ENCODE measurements at places on chromosomes 1 and 21. TPM values are rescaled to one million over a fixed set of nuclear protein-coding genes. Genes with fewer than 3 reads are reported as not detected.

GRCh38 chr21:22993822-22994574, 1995.8 kb downstream of the NCAM2 start:
- H3K36me3 ChIP-seq, result no peaks in the 10 kb centered on the region
- no peaks in the 10 kb centered on the region for H3K27me3 ChIP-seq
- no peak overlapping the region for H3K4me3 ChIP-seq
- DNase-seq, result no peak

DNA sequence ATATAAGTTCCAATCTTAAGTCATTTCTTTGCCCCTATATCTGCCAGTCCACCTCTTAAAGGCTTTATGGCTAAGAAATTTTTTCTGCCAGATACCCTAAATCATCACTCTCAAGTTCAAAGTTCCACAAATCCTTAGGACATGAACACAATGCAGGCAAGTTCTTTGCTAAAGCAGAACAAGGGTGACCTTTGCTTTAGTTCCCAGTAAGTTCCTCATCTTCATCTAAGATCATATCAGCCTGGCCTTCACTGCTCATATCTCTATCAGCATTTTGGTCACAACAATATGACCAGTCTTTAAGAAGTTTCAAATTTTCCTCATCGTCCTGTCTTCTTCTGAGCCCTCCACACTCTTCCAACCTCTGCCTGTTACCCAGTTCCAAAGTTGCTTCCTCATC, 402.2 kb upstream of the RUNX1 start:
- no peak overlapping the region for H3K27ac ChIP-seq
- H3K4me3 ChIP-seq, result no peak overlapping the region
- DNase-seq, result no peak
- no peaks in the 10 kb centered on the region for H3K27me3 ChIP-seq

The GPR3 gene
- total RNA-seq, result under 0.01 TPM

The RNF207 gene
- total RNA-seq, result 42.7 TPM

- no peaks in the 10 kb centered on the region for H3K36me3 ChIP-seq
- H3K4me1 ChIP-seq, result peaks cover 4% of the 10 kb centered on the region
- no peaks in the 10 kb centered on the region for H3K27me3 ChIP-seq
- H3K27ac ChIP-seq, result peak overlapping the region; percentile 43
Measured at GRCh38 chr1:151472856-151473731, 13.8 kb upstream of the POGZ start.

DNA sequence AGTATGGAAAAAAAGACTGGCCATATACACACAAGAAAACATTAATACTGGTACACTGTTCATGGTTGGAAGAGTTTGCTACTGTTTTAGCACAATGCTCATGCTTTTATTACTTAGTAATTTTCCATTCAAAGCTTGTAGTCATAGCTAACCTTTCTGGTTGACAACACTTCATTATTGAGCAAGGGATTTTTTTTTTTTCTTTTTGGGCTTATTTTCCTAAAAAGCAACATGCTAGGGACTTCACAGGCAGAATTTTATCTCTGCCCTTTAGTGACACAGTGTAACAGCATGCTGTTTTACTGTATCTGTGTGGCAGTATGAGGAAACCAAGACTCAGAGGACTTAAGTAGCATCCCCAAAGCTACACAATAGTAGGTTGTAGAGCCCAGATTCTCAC, 58.5 kb downstream of the FGGY start:
- DNase-seq, result no peak
- H3K4me3 ChIP-seq, result no peak overlapping the region
- H3K27me3 ChIP-seq, result no peaks in the 10 kb centered on the region
- no peaks in the 10 kb centered on the region for H3K36me3 ChIP-seq
- no peak overlapping the region for H3K27ac ChIP-seq

The SLAMF1 gene
- total RNA-seq, result not detected

DNA sequence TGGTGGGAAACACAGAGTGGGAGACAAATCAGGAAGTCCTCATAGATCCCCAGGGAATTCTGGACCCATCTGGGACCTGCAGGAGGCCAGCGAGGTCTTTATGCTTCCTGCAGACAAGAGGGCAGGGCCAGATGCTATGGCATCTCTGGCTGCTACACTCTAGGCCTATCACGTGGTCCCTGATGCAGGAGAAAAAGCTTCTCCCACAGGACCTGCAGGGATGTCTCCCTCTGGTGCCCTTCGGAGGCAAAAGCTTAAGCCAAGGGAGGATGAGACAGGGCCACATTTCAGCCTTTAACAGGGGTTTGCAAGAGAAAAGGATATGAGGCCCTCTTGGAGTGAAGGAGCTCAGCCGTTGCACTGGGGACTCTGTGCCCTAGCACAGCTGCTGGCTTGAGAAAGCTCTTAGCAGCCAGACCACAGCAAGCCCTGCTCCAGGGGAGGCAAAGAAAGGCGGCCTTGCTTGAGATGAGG, 243.0 kb downstream of the C1orf94 start:
- H3K36me3 ChIP-seq, result no peaks in the 10 kb centered on the region
- H3K27ac ChIP-seq, result no peak overlapping the region
- no peak for DNase-seq
- H3K4me1 ChIP-seq, result no peaks in the 10 kb centered on the region

- no peak overlapping the region for H3K4me3 ChIP-seq
- peak; percentile 23 for DNase-seq
- H3K4me1 ChIP-seq, result peaks cover 4% of the 10 kb centered on the region
- no peaks in the 10 kb centered on the region for H3K27me3 ChIP-seq
- no peaks in the 10 kb centered on the region for H3K36me3 ChIP-seq
Measured at GRCh38 chr1:90402893-90403849, 313.9 kb downstream of the BARHL2 start.

The PCNX2 gene
- 68.4 TPM for total RNA-seq

The NBPF6 gene
- 0.36 TPM for total RNA-seq

DNA sequence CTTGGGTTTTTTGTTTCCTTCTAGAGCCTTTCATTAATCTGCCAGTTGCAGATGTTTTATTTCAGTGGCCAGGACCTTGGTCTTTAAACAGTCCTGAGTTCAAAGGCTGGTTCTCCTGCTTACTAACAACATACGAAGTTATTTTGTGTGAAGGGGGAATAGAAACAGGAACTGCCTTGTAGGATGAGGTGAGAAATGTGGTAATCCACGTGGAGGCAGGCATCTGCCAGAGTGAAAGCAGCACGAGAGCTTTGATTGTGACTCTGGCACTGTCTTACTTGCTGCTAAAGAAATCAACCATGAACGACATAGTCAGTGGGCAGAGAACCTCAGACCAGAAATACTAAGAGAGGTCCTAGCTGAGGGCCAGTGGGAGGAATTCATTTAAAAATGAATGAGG, 30.4 kb downstream of the TMEM63A start:
- no peaks in the 10 kb centered on the region for H3K4me1 ChIP-seq
- no peak overlapping the region for H3K4me3 ChIP-seq
- no peaks in the 10 kb centered on the region for H3K27me3 ChIP-seq
- peak; percentile 69 for DNase-seq
- H3K27ac ChIP-seq, result no peak overlapping the region

DNA sequence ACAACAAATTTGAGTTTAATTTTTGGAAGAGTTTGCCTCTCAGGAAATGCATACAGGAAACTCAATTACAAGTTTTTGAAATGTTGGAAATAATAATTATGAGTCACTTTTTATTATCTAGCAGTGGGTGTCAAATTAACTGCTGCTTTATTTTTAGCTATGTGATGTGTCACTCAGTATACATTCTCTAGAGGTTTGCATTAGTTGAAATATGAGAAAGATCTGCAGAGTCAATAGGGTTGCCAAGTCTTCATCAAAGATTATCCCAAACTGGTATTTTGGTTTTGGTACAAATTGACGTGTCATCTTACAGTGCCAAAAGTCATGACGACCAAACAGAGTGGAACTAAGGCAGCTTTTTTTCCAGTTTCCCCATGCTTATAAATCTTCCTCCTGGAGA, 54.3 kb upstream of the DIPK1A start:
- H3K4me1 ChIP-seq, result peaks cover 17% of the 10 kb centered on the region
- H3K27me3 ChIP-seq, result peaks cover 24% of the 10 kb centered on the region
- H3K4me3 ChIP-seq, result peak overlapping the region; percentile 12
- peak overlapping the region; percentile 26 for H3K27ac ChIP-seq
- H3K36me3 ChIP-seq, result no peaks in the 10 kb centered on the region
- DNase-seq, result no peak

The DNAI4 gene
- total RNA-seq, result 12.7 TPM

The ANKRD34A gene
- 0.59 TPM for total RNA-seq

The AVPR1B gene
- total RNA-seq, result not detected

- H3K27ac ChIP-seq, result no peak overlapping the region
- no peak overlapping the region for H3K4me3 ChIP-seq
- H3K27me3 ChIP-seq, result peaks cover 45% of the 10 kb centered on the region
- no peak for DNase-seq
Measured at GRCh38 chr21:37753122-37753599, 163.1 kb downstream of the KCNJ6 start.

GRCh38 chr1:38740487-38740886, 119.1 kb downstream of the RRAGC start:
- H3K27me3 ChIP-seq, result peaks cover 3% of the 10 kb centered on the region
- H3K36me3 ChIP-seq, result no peaks in the 10 kb centered on the region
- peaks cover 4% of the 10 kb centered on the region for H3K4me1 ChIP-seq
- H3K4me3 ChIP-seq, result no peak overlapping the region
- H3K27ac ChIP-seq, result no peak overlapping the region

- H3K27me3 ChIP-seq, result no peaks in the 10 kb centered on the region
- H3K36me3 ChIP-seq, result peaks cover 38% of the 10 kb centered on the region
- H3K4me1 ChIP-seq, result peaks cover 15% of the 10 kb centered on the region
- DNase-seq, result no peak
- H3K4me3 ChIP-seq, result no peak overlapping the region
Measured at GRCh38 chr1:156198831-156199349, 5.0 kb downstream of the SLC25A44 start.

- no peaks in the 10 kb centered on the region for H3K27me3 ChIP-seq
- no peak overlapping the region for H3K4me3 ChIP-seq
- DNase-seq, result no peak
- H3K36me3 ChIP-seq, result peaks cover 4% of the 10 kb centered on the region
- H3K4me1 ChIP-seq, result peaks cover 51% of the 10 kb centered on the region
Measured at GRCh38 chr1:200369706-200370105, 40.1 kb downstream of the ZNF281 start.

The CENPF gene
- total RNA-seq, result 8.3 TPM

DNA sequence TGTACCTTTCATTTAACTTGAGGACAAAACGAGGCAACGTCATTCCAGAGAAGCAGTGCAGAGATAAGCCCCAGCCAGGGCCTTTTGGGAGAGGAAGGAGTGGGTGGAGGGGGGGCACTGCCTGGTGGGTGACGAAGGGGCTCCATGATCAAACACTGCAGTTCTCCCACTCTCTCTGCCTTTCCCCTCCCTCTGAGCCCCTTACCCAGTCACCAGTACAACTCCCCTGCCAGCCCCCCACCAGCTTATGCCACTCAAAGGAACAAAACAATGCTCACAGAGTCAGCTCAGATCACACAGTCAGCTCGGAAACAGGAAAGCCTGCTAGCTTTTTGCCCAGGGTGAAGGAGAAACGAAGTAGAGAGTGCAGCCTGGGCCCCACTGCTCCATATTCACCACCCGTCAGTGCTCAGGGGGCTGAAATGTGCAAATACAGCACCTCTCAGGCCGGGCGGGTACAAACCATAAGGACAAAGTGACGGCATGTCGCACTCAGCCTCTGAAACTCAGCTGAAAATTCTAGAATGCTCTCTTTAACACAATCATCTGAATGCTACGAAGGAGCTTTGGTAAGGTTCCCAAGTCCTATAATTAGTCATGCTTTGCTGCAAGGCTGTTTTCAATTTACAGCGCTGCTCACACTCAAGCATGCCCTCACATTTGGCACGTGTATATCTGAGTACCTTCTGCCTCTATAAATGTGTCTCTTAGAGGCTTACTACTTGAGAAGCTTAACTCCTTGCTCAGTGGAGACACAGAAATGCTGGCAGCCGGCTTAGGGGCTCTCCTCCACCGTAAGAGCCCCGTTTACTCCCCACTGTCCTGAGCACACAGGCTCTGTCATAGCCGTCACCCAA, 65.8 kb upstream of the RAB4A start:
- peaks cover 3% of the 10 kb centered on the region for H3K27me3 ChIP-seq
- no peaks in the 10 kb centered on the region for H3K36me3 ChIP-seq
- H3K4me3 ChIP-seq, result no peak overlapping the region
- H3K4me1 ChIP-seq, result peaks cover 2% of the 10 kb centered on the region

GRCh38 chr21:38039369-38039768, 123.1 kb upstream of the KCNJ6 start:
- no peak overlapping the region for H3K27ac ChIP-seq
- DNase-seq, result no peak
- H3K36me3 ChIP-seq, result no peaks in the 10 kb centered on the region
- H3K4me1 ChIP-seq, result no peaks in the 10 kb centered on the region

The LRRC8B gene
- 1.4 TPM for total RNA-seq

DNA sequence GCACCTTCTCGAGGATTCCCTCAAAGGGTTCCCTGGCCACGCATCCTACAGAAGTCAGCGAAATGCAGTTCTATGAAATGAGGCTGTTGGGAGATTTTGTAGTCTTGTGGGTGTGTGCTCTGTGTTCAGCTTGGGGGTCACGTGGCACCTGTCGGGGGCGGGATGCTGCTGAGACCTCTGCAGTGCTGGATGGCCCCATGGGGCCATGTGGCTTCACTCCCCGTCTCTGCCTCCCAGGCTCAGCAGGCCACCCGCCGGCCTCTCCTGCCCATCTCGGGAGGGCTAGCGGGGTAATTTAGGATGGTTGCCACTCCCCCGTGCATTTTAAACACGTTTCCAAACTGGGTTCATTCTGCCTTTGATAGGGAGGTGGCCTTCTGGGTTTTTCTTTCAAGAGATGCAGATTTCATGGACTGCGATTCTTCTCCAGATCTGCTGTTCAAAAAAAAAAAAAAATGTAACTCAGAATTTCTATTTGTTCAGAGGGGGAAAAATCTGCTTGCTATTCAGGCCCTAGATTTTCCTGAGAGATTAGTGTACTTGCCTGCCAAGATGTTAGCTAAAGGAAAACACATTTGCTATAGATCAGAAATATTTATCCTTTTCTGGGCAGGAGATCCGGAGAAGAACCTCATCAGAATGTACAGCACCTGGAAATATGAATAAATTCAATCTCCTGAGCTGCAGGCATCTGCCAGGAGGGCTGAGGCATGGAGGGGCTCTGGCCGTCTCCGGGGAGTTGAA, 277.2 kb upstream of the VAMP3 start:
- no peak overlapping the region for H3K4me3 ChIP-seq
- H3K27me3 ChIP-seq, result no peaks in the 10 kb centered on the region
- DNase-seq, result peak; percentile 83
- no peak overlapping the region for H3K27ac ChIP-seq
- no peaks in the 10 kb centered on the region for H3K36me3 ChIP-seq

- peaks cover 31% of the 10 kb centered on the region for H3K4me1 ChIP-seq
- no peaks in the 10 kb centered on the region for H3K36me3 ChIP-seq
- H3K4me3 ChIP-seq, result no peak overlapping the region
- no peaks in the 10 kb centered on the region for H3K27me3 ChIP-seq
- no peak for DNase-seq
- no peak overlapping the region for H3K27ac ChIP-seq
Measured at GRCh38 chr1:178275049-178275448, 181.1 kb downstream of the RASAL2 start.

DNA sequence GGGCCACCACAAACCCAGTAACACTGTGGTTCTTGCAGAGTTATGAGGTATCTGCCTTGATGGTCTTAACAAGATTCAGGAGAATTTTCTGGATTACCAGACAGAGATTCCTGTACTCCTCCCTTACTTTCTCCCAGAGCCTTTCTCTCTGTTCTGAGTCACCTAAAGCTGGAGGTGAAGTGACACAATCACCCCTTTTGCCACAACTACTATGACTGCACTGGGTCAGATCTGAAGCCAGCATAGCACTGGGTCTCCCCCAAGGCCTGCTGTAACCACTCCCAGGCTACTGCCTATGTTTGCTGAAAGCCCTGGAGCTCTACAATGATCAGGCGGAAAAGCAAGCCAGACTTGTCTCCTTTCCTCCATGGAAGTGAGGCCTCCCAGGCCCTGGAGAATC, 156.7 kb upstream of the NEGR1 start:
- DNase-seq, result no peak
- no peaks in the 10 kb centered on the region for H3K27me3 ChIP-seq
- no peaks in the 10 kb centered on the region for H3K36me3 ChIP-seq
- H3K27ac ChIP-seq, result peak overlapping the region; percentile 79
